ENCODE measurements at places on chromosomes 5 and 9.

- DNase-seq = no peak
These were observed 15.1 kb upstream of the CCL28 start for GRCh38 chr5:43427306-43427705.

DNA sequence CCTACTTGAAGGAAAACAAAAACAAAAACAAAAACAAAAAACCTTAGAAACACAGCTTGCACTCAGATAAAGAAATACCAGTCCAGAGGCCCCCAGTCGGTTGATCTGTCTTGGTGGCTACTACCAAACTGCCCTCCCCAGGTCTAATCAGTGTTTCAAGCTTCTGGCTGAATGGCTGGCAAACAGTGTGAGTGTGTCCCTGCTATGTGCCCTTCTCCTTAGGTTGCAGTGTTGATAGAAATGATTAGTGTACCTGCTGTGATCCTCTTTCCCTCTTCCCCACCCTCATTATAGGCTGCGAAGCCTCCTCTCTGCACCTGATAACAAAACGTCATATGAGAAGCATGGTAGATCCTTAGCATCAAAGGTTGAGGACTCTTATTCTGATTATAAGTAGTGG lies 12.8 kb downstream of the NR4A3 start:
- no peak for DNase-seq

- DNase-seq = no peak
These were observed 175.1 kb upstream of the S1PR3 start for GRCh38 chr9:88816141-88816540.

- no peak for DNase-seq
These were observed 732.7 kb downstream of the SEMA5A start for GRCh38 chr5:8813180-8813579.

GRCh38 chr9:16060436-16061129 lies 507.7 kb downstream of the CCDC171 start:
- no peak for DNase-seq

- DNase-seq = no peak
These were observed 11.4 kb upstream of the UNC5A start for GRCh38 chr5:176798949-176799348.

- DNase-seq = no peak
These were observed 2.7 kb downstream of the TTLL11 start for GRCh38 chr9:122090287-122090883.

- DNase-seq = no peak
These were observed 52.8 kb upstream of the LRRTM2 start for GRCh38 chr5:138927979-138928378.

DNA sequence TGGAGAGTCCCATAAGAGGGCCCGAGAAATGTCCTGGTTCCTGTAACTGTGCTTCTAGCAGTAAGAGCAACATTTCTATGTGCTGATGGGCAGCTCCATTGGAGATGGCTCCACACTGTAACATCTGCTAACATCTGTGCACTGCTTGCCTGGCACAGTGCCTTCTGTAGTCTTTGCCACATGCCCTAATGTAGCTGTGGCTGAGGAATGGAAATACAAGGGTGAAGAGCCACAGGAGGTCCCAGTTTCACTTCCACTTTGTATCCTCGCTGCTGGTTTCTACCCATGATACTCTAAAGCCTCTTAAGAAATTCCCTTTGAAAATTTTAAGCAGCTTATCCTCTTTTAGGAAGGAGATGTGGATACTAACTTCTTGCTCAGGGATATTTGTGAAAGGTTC lies 97.4 kb downstream of the HOMER1 start:
- DNase-seq = no peak

DNA sequence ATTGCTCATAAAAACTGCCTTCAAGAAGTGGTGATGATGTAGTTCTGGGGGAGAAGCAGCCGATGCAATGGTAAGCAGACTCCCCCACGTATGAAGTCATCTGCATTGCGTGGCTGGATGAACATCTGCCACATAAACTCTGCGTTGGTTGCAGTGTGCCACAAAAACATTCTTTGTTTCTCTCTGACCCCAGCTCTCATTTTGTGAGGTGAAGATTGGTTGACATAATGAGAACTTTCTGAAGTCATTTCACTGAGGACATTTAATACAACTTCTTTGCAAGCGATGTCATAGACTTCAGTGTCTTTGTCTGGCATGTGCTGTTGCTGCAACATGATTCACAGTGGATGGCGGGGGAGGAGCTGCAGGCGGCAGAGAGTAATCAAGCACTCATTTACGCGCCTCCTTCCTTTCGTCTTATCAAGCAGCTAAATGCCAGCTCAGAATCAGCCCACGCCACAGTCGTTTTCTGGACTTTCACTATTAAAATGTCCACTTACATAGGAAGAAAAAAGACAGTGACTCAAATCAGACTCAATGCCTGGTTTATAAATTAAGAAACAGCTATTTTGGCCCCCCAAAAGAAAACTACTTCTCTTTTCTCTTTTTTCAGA lies 91.5 kb upstream of the NFIL3 start:
- DNase-seq = no peak

DNA sequence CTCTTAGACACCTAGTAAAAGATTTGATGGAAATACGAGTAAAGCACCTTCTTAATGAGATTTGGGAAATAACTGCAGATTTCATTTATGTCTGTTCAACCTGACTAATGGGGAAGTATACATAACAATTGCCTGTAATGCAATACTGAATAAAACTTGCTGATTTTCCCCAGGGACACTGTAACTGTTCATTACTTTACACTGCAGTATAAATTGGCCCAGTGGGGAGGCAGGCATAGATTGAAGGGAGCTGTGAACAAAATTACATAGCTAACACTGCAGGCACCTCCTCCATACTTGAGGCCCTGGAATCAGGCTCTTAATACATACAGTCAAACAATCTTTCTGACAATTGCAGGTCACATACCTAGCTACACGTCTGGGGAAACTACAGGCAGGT lies 216.2 kb downstream of the PTPRD start:
- no peak for DNase-seq

- DNase-seq = no peak
These were observed 52.6 kb upstream of the SH3PXD2B start for GRCh38 chr5:172506921-172507320.

GRCh38 chr9:80632041-80632440 lies 1057.3 kb downstream of the TLE1 start:
- DNase-seq = no peak

- peak; percentile 51 for DNase-seq
These were observed 807 bp upstream of the PLGRKT start for GRCh38 chr9:5438301-5439162.

- no peak for DNase-seq
These were observed 419.4 kb upstream of the CLINT1 start for GRCh38 chr5:158278216-158278925.

- DNase-seq = no peak
These were observed 30.5 kb downstream of the ZDHHC11 start for GRCh38 chr5:820245-820644.

- DNase-seq = no peak
These were observed 28.8 kb upstream of the ROR2 start for GRCh38 chr9:91978740-91979414.

DNA sequence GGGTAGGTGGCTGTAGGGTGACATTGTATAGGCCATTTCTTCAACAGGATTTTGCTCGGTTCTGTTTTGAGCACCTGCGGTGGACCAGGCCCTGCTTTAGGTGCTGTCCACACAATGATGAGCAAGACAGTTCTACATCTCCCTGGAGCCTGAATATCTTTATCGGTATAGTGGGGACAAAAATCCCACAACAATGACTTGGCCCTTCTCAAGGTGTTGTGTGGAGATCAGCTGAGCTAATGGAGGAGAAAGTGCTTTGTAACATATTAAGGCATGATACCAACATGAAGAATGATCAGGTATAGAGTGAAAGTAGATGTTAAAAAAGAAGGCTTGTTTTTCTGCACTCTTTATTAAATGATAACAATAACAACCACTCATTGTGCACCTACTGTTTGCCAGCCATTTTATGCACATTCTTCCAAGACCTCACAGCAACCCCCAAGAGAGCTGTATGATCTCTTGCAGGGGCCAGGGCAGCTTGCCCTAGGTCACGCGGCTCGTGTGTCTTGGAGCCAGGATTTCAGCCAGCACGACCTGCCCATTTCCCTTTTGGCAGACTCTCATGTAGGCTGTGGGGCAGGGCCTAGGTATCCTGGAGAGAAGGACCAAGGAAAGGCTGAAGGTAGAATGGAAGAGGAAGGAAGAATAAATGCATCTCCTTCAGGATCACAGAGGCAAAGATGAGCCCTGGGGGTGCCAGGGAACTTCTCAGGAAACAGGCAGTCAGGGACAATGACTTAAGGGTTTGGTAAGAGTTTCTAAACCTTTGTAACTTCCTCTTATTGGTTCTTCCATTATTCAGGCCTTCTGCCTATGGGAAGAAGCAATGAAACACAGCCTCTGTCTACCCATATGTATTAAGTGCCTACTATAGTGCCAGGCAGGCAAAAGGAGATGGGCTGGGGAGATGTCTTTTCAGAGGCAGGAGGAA lies 50.0 kb upstream of the PPARGC1B start:
- DNase-seq = no peak

DNA sequence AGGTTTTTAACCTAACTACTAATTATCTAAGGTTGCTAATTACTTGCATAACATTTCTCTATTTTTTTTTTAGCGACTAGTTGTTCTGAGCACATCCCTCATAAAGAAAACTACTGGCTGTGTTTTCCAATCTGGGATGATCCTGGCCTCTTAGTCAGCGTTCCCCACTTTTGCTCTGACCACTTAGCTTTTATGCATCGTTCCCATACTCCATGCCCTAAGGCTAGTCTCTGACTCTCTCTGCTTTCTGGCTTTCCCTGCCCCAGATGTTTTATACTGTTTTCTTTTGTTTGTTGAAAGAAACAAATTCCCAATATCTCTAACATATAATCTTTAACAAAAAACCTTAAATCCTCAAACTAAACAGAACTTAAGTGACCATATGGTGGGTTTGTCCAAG lies 217.9 kb downstream of the SPATA31D1 start:
- DNase-seq = no peak

All from activated CD4-positive, alpha-beta T cell treated with anti-CD3 and anti-CD28 coated beads, Interleukin-2, amount 50 U/mL, for 1 hour (primary cell).